ENCODE measurements at places on chromosomes 2 and 18. TPM values are rescaled to one million over a fixed set of nuclear protein-coding genes. Genes with fewer than 3 reads are reported as not detected.

DNA sequence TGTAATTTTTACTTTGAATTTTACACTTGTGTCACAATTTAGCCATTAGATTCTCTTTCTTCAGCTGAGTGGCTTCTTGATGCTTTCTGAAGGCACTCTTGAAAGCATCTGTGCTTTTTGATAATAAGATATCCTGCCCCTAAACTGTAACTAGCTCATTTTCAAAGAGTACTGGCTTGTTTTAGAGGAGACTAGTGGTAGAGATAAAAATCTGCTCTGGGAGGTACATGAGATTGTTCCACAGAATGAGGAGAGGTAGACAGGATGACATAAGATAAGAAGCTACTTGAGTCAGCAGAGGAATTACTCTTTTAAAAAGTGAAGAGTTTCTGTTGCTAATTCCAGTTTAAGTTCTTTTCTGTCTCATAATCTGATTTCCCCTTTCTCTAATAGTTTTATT is 10.6 kb downstream of the PLEKHB2 start:
- no peak for DNase-seq
- H3K27ac ChIP-seq = no peak overlapping the region
- no peaks in the 10 kb centered on the region for H3K27me3 ChIP-seq
- H3K36me3 ChIP-seq = peaks cover 7% of the 10 kb centered on the region

- no peak overlapping the region for H3K4me3 ChIP-seq
- no peaks in the 10 kb centered on the region for H3K36me3 ChIP-seq
- no peaks in the 10 kb centered on the region for H3K27me3 ChIP-seq
Measured at GRCh38 chr2:157085522-157085921, 172.0 kb upstream of the GALNT5 start.

DNA sequence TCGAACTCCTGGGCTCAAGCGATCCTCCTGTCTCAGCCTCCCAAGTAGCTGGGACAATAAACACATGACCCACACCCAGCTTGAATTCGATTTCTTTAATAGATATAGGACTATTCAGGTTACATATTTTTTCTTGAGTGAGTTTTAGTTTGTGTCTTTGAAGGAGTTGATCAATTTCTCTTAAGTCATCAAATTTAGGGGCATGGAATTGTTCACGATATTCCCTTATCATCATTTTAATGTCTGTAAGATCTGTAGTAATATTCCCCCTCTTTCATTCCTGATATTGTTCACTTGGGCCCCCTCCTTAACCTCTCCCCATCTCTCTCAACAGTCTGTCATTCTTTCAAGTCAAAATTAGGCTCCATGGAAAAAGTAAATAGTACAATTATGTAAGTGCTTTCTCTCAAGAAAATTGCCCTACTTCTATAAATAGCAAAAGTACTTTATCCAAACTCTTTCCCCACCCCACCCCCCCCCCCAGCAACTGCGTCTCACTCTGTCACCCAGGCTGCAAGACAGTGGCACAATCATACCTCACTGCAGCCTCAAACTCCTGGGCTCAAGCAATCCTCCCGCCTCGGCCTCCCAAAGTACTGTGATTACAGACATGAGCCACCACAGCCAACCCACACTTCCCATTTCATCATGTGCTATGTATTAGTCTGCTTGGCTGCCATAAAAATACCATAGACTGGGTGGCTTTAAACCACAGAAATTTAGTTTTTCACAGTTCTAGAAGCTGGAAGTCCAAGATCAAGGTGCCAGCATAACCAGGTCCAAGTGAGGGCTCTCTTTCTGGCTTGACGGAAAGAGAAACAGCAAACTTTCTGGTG is 20.1 kb downstream of the WDR33 start:
- H3K4me1 ChIP-seq = no peaks in the 10 kb centered on the region
- no peaks in the 10 kb centered on the region for H3K36me3 ChIP-seq
- no peak overlapping the region for H3K27ac ChIP-seq
- H3K4me3 ChIP-seq = no peak overlapping the region

DNA sequence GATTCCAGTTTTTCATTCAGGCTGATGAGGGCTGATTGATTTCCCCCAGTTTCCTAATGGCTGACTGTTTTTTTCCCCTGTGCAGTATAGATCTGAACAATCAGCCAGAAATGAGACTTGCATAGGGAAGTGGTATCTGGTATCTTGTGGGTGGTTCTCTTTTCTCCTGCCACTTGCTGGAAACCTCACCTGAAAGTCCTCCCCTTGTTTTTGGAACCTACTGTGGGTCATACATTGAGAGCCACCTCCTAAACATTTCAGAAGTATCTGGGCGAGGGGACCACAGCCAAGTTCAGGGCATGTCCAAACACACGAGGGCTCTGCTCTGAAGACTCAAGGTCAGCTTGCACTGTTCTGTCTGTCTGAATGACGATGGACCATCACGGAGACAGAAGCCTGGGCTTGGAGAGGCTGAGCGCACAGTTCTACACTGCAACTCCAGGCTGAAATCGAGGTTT is 19.3 kb downstream of the ALPK2 start:
- peaks cover 20% of the 10 kb centered on the region for H3K36me3 ChIP-seq
- no peaks in the 10 kb centered on the region for H3K4me1 ChIP-seq
- H3K27ac ChIP-seq = no peak overlapping the region

GRCh38 chr2:151775057-151775740 is 40.9 kb upstream of the NEB start:
- DNase-seq = no peak
- peak overlapping the region; percentile 78 for H3K27ac ChIP-seq
- H3K4me1 ChIP-seq = no peaks in the 10 kb centered on the region
- no peaks in the 10 kb centered on the region for H3K27me3 ChIP-seq
- H3K36me3 ChIP-seq = peaks cover 14% of the 10 kb centered on the region
- no peak overlapping the region for H3K4me3 ChIP-seq

DNA sequence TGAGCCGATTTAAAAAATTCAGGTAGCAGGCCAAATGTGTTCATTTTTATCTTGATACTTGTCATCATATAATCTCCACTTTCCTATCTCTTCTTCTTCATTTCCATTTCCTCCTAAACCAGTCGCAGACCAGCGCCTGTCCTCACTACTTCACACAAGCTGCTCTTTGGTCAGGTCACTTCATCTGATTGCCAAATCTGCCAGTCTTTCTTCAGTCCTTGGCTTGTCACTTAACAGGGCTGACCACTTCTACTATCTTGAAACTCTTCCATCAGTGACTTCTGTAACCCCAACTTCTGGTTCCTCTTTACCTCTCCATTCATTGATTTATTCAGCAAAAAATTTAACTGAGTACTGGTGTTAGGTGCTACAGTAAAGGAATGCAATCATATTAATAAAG is 18.0 kb upstream of the SPRED2 start:
- no peaks in the 10 kb centered on the region for H3K27me3 ChIP-seq
- no peak overlapping the region for H3K27ac ChIP-seq
- DNase-seq = no peak
- no peaks in the 10 kb centered on the region for H3K4me1 ChIP-seq

DNA sequence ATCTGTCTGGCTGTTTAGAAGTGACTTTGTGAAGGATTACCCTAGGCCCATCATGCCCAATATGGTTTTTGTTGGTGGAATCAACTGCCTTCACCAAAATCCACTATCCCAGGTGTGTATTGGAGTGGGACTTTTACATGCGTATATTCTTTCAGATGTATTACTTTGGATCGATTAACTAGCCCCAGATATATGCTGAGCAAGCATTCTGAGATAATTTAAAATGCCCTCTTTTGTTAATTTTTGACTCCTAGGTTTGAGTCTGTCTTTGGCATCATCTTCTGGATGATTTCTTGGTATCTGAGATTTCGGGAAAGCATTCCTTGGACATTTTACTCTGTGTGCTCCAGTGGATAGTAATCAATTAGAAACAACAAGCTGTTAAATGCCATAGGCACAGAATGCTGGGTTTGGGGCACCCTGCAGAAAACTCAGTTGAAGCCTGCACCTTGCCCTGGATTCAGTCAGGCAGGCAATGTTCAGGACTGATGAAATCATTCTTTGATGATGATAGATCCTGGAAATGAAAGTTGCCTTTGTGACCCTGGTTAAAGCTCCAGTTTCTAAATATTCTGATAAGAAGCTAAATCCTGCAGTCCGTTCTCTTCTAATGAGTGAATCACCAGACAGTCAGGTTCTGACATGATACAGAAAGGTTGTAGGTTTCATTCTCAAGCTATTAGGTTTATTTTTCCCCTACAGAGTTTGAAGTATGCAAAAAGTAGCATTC is 1.1 kb downstream of the UGT1A1 start:
- no peak overlapping the region for H3K27ac ChIP-seq
- no peaks in the 10 kb centered on the region for H3K36me3 ChIP-seq
- H3K4me1 ChIP-seq = no peaks in the 10 kb centered on the region
- no peak overlapping the region for H3K4me3 ChIP-seq

- H3K27ac ChIP-seq = no peak overlapping the region
- no peaks in the 10 kb centered on the region for H3K4me1 ChIP-seq
- DNase-seq = no peak
- peaks cover 52% of the 10 kb centered on the region for H3K36me3 ChIP-seq
- H3K27me3 ChIP-seq = no peaks in the 10 kb centered on the region
Measured at GRCh38 chr2:157769856-157770255, 106.3 kb downstream of the ACVR1 start.

DNA sequence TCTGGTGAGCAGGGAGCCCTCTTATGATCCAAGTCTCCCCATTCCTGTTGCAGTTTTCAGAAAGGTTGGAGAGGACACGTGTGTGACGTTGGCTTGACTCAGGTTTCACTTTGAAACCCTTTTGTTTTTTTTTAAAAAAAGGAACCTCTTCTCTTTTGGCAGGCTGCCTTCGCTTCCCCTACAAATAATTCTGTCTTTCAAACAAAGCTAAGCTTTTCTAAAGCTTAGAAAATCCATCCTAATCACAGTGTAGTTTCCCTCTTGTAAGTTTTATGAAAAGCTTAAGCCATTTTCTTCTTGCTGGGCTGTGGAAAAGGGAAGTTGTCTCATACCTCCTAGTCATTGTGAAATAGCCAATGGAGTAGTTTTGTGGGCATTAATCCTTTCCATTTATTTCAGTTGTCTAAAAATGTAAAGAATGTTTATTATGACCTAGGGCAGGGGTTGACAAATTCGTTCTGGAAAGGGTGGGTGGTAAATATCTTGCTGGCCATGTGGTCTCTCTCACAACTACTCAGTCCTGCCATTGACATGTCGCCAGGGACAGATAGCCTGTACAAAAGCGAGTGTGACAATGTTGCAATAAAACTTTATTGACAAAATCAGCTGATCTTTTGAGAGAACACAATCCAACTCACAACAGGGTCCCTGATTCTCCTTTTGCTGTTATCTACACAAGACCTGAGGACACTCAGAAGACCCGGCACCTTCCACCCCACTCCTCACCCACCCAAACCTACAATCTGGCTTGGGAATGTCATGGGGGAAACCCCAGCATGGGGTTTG is 878.8 kb downstream of the RNF144A start:
- no peak overlapping the region for H3K4me3 ChIP-seq
- H3K27me3 ChIP-seq = no peaks in the 10 kb centered on the region
- H3K36me3 ChIP-seq = no peaks in the 10 kb centered on the region

DNA sequence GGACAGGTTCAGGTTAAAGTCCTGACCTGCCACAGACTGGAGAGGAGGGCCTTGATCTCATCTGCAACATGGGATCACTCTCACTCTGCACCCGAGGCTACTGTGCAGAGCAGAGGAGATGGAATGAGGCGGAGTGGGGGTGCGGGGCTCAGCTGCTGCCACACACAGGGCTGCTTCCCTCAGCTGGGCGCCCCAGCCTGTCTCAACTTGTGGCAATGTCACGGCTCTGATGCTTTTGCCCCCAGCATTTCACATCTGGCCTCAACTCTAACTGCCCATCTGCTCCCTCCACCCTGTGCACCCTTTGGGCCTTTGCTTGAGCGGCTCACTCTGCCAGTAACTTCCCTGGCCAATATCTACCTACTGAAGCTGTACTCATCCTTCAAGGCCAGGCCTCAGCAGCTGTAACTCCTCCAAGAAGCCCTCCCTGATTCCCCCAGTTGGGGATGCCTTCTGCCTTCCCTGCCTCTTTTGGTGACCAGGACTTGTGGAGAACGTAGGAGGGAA is 70.3 kb downstream of the POLR1A start:
- H3K27ac ChIP-seq = peak overlapping the region; percentile 86
- DNase-seq = no peak
- no peak overlapping the region for H3K4me3 ChIP-seq
- H3K4me1 ChIP-seq = peaks cover 47% of the 10 kb centered on the region
- no peaks in the 10 kb centered on the region for H3K27me3 ChIP-seq

GRCh38 chr2:1002350-1002749 is 51.7 kb downstream of the SNTG2 start:
- no peak for DNase-seq
- H3K4me1 ChIP-seq = no peaks in the 10 kb centered on the region
- no peaks in the 10 kb centered on the region for H3K36me3 ChIP-seq
- no peak overlapping the region for H3K4me3 ChIP-seq
- H3K27me3 ChIP-seq = no peaks in the 10 kb centered on the region
- no peak overlapping the region for H3K27ac ChIP-seq

- no peaks in the 10 kb centered on the region for H3K4me1 ChIP-seq
- H3K4me3 ChIP-seq = no peak overlapping the region
- no peak overlapping the region for H3K27ac ChIP-seq
- no peaks in the 10 kb centered on the region for H3K36me3 ChIP-seq
- no peak for DNase-seq
Measured at GRCh38 chr18:26667046-26667445, 118.7 kb upstream of the KCTD1 start.

GRCh38 chr2:22697054-22697788 is 687.8 kb upstream of the KLHL29 start:
- H3K27me3 ChIP-seq = no peaks in the 10 kb centered on the region
- H3K27ac ChIP-seq = no peak overlapping the region
- no peak for DNase-seq

GRCh38 chr2:24930768-24931167 is 10.7 kb upstream of the ADCY3 start:
- no peaks in the 10 kb centered on the region for H3K27me3 ChIP-seq
- peak; percentile 52 for DNase-seq
- H3K36me3 ChIP-seq = no peaks in the 10 kb centered on the region
- no peak overlapping the region for H3K27ac ChIP-seq
- H3K4me1 ChIP-seq = peaks cover 19% of the 10 kb centered on the region

DNA sequence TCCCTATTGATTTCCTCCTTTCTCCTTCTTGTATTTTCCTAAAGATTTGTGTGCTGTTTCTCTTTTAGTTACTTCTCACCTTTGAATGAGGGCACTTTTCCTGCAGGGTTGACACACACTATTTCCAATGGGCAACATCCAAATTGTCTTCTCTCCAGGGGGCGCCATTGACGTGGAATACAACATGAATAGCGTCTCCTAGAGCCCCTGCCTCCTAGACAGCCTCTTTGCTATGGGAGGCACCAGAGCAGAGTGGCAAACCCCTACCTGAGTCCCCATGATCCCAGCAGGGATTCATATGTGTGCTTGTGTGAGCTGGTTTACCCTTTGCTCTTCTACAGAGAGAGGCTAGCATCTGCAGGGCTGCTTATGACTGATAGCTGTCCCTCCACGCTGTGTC is 61.3 kb upstream of the ITSN2 start:
- H3K27me3 ChIP-seq = no peaks in the 10 kb centered on the region
- DNase-seq = peak; percentile 65
- no peak overlapping the region for H3K27ac ChIP-seq
- H3K4me3 ChIP-seq = no peak overlapping the region
- no peaks in the 10 kb centered on the region for H3K36me3 ChIP-seq

The GALNT14 gene
- total RNA-seq = 0.15 TPM

The CXCR1 gene
- 0.51 TPM for total RNA-seq

The APCDD1 gene
- total RNA-seq = 53.3 TPM

The SCN7A gene
- total RNA-seq = 30.6 TPM
